Pons (tissue), 1 donor: ENCODE measurements at places on chromosomes 1 and 21.

- no peak for DNase-seq
These were observed 12.0 kb downstream of the MIIP start for GRCh38 chr1:12031039-12031980.

DNA sequence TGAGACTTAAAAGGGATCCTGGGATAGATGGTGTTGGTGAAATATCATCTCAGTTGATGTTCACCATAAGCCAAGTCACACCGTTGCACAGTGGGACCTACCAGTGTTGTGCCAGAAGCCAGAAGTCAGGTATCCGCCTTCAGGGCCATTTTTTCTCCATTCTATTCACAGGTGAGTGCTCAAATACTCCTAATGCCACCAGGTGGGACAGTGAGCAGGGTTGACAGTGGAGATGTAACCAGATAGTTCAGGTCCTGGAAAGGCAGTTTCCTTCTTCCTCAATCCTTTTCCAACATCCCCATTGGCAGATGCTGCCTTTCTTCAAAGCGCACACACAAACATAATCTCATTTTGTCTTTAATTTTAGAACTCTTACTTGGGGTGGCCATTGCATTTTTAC lies 11.6 kb downstream of the CD160 start:
- no peak for DNase-seq

GRCh38 chr1:220281159-220281574 lies 8.9 kb upstream of the RAB3GAP2 start:
- no peak for DNase-seq

- DNase-seq: peak; percentile 21
These were observed 23.2 kb upstream of the BECN2 start for GRCh38 chr1:241934201-241934848.

DNA sequence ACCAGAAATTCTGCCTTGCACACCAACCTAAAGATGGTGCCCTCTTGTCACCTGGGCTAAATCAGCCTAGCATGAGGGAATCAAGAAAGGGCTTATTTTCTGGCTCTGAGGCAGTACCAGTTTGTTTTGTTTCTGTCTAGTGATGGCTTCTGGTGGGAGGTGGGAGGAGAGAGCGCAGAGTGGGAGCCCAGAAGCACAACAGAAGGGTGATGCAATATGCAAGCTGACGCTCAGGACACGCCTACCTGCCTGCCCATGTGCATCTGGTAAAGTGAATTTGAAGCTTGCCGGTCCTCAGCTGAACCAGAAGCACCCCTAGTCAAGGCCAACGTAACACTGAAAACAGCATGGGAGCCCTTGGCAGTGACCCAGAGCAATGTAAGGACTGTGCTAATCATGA lies 138.4 kb upstream of the TIAM1 start:
- no peak for DNase-seq

GRCh38 chr1:95223110-95223509 lies 10.9 kb upstream of the RWDD3 start:
- no peak for DNase-seq

DNA sequence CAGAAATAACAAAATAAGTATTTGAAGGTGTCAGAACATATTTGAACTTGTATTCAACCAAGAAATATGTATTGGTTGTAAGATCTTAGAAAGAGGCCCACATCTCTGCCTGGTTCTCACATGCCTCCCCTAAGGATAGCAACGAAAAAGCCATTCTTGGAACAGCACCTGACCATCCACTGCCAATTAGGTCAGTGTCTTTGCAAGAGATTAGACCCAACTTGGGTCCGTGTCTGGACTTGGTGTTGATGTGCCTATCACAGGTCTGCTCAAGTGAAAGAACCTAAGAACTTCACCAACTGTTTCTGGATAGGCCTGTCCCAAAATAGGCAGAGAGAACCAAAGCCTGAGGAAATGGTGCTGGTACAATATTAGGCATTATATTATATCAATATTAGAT lies 46.0 kb upstream of the COG2 start:
- DNase-seq: no peak
